ENCODE measurements at places on chromosomes 5 and 9.
A peak's percentile ranks its signal among the peaks of the same experiment; 100 is the strongest.

DNA sequence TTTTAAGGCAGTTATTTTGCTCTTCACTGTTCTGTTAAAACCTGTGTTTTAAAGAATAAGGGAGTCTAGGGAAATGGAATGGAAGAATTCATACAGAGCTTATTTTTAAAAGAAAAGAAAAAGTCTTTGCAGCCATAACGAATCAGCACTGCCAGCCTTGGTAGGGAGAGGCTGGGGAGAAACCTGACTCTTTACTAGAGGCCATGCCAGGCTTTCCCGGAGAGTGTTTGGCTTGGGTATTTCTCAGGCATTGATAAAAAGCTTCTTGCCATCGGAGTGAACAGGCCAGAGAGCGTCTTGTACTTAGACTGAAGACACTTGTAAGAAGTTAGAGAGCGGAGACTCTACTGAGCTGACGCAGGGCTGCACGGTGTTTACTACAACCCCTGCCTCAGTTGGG lies 72.7 kb upstream of the NFIL3 start:
- DNase-seq = no peak

GRCh38 chr5:71748360-71748759 lies 29.3 kb downstream of the CARTPT start:
- DNase-seq = no peak

GRCh38 chr5:90307322-90307721 lies 102.2 kb downstream of the CETN3 start:
- DNase-seq = no peak

- DNase-seq = no peak
Observed at GRCh38 chr5:55533521-55534435, 986 bp downstream of the PLPP1 start.

DNA sequence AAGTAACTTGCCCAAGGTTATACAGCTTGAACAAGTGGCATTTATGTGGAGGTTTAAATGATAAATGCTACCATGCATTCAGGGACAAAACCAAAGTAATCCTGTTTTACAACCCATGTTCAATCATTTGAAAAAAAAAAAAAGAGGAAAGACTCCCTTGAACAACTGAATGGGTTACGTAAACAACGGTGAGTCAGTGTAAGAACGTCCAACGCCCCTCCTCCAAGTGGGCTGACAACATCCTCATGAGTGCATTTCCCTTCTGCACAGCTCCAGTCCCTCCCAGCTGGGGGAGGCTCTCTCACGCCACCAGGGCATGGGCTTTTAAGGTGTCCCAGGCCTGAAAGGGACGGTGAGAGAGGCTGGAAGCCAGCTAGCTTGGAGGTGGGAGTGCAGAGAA lies 90.0 kb downstream of the PRRT1B start:
- no peak for DNase-seq

- DNase-seq = no peak
Observed at GRCh38 chr9:69097064-69097463, 61.5 kb downstream of the FXN start.

GRCh38 chr9:111799915-111800526 lies 5.3 kb upstream of the SHOC1 start:
- no peak for DNase-seq

GRCh38 chr9:131394464-131395156 lies 724 bp downstream of the PRRC2B start:
- DNase-seq = peak; percentile 47

DNA sequence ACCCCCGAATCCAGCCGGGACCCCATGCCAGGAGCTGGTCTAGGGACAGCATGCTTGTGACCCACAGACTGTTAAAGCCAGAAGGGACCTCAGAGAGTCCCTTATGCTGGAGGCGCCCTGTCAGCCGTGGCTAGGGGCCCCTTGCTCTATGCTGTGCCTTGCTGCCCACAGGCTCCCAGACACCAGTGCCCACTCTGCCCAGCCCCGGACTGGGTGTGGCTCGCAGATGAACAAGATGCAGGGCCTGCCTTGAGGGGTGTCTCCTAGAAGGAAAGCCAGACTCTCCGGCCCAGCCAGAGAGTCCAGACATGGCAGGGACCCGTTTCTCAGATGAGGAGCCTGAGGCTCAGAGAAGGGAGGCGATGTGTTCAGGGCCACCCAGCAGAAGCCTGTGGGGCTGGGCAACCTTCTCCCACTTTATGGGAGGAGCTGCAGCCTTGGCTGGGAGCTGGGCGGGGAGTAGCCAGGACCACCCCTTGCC lies 85.7 kb downstream of the LMX1B start:
- DNase-seq = no peak

DNA sequence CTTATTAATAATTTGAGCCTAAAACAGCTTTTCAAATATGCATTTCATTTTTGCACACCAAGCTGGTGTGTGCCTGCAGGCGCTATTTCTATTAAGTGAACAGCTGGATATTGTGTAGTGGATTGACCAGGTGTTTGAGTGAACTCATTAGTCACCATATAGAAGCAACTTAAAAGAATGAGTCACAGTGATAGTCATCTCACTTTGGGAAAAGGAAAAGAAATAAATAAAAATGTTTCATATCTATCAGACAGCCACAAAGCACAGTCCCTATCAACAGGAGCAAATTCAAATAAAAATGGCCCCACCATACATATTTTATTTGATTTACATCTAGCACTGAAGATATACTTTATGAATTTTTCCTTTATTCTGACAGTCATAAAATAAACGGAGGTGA lies 456.5 kb upstream of the CDH9 start:
- DNase-seq = no peak

GRCh38 chr5:91200692-91201091 lies 182.4 kb downstream of the ARRDC3 start:
- no peak for DNase-seq

GRCh38 chr5:91645347-91645746 lies 262.2 kb upstream of the ARRDC3 start:
- no peak for DNase-seq

- DNase-seq = no peak
Observed at GRCh38 chr5:7773178-7773577, 77.8 kb downstream of the CFAP90 start.

GRCh38 chr5:102312586-102313370 lies 16.7 kb upstream of the SLCO4C1 start:
- DNase-seq = no peak

- no peak for DNase-seq
Observed at GRCh38 chr5:132457371-132458225, 33.0 kb downstream of the IRF1 start.

- DNase-seq = no peak
Observed at GRCh38 chr5:127038550-127038949, 8.2 kb upstream of the MARCHF3 start.

DNA sequence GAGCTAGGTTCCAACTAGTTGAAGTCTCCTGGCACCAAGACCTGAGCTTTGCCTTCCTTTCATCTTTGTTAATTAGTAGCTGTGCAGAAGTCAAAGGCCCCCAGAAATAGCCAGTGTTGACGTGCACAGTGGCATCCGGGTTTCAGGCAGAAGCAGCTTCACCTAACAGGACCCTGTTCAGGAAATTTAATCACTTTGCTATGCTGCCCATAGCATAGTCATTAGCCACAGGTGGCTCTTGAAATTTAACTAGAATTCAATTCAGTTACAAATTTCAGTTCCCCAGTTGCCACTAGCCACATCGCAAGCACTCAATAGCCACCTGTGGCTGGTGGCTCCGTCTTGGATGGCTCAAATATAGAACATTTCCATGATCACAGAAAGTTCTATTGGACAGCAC lies 179.1 kb downstream of the GOLPH3 start:
- no peak for DNase-seq

- DNase-seq = no peak
Observed at GRCh38 chr5:126370796-126371718, 52.2 kb upstream of the GRAMD2B start.

- DNase-seq = no peak
Observed at GRCh38 chr5:75167345-75167744, 69.3 kb downstream of the ANKRD31 start.

- DNase-seq = no peak
Observed at GRCh38 chr5:75662061-75662460, 50.8 kb downstream of the ANKDD1B start.

- no peak for DNase-seq
Observed at GRCh38 chr9:82600536-82601292, 462.2 kb downstream of the RASEF start.

Data from activated naive CD4-positive, alpha-beta T cell (primary cell).